ENCODE measurements at places on chromosomes 11 and 22.

- no peak for DNase-seq
These were observed 40.6 kb downstream of the TENM4 start for GRCh38 chr11:79400206-79400605.

GRCh38 chr11:67278135-67278938 lies 10.8 kb upstream of the ANKRD13D start:
- no peak for DNase-seq

DNA sequence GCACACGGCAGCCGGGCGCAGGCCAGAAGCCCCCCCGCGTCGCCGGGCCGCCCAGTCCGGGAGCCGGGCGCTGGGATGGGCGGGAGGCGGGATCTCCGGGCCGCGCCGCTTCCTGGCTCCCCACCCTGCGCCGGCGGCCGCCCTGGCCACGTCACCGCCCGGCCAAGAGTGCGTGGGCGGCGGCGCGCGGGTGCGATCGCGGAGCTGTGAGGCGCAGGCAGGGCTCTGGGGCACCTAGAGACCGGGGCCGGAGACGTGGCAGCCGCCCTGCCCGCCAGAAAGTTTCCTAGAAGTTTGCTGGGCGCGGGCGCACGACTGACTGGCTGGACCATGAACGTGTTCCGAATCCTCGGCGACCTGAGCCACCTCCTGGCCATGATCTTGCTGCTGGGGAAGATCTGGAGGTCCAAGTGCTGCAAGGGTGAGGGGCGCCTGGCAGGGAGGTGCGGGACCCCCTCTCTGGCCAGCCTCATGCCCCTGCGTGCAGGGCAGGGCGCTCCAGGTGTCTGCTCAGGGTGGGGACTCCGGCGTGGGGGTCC lies at the start of gene KDELR3:
KDELR3 (plus strand) TSS at position 193 of the 539 bp plus-strand sequence; CDS start at position 331, 138 bp downstream.
- DNase-seq = no peak

GRCh38 chr11:122765487-122766131 lies 72.7 kb upstream of the CRTAM start:
- no peak for DNase-seq

GRCh38 chr11:122163053-122163819 lies 47.2 kb upstream of the BLID start:
- no peak for DNase-seq
